ENCODE measurements at places on chromosomes 2 and 18.
A peak's percentile ranks its signal among the peaks of the same experiment; 100 is the strongest.

- DNase-seq, result no peak
These were observed 58.5 kb upstream of the TWIST2 start for GRCh38 chr2:238789317-238789806.

DNA sequence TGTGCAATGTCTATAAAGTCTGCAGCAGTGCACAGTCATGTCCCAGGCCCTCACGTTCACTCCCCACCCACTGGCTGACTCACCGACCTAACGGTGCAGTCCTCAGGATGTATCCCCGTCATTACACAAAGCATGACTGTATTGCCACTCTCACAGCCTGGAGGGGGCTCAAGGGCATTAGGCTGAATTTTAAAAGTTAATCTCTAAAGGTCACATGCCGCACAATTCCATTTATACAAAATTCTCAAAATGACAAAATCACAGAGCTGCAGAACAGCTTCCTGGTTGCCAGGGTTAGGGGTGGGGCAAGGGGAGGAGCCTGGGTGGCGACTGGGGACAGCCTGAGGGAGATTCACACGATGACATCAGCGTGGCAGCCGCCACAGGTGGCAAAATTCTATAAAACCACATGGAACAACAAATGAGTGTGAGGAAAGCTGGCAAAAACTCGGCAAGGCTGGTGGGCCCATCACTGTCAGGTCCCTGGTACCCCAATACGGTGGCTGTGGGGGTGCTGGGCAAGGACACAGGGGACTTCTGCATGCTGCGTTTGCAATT is 97.6 kb downstream of the NDUFA10 start:
- DNase-seq, result peak; percentile 20

- DNase-seq, result no peak
These were observed 264.3 kb upstream of the RASGRP3 start for GRCh38 chr2:33212151-33212550.

GRCh38 chr2:15115776-15116175 is 445.4 kb downstream of the NBAS start:
- DNase-seq, result no peak

DNA sequence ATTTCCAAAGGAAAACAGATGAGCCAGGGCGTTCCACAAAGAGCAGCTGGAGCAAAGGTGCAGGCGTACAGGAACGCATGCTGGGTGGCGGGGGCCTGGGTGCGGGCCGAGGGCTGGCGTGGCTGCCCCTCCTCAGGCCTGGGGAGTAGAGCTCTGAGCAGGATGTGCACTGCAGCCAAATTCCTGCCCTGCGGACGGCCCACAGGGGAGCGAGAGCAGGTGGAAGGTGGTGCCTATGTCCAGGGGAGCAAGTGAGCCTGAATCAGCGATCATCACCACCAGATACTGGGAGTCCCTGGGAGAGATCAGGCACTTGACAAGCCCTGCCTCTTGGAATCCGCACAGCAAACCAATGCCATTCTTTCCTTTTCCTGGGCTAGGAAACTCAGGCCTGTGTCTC is 106.3 kb downstream of the GBX2 start:
- DNase-seq, result no peak

GRCh38 chr2:203605302-203605701 is 70.2 kb upstream of the RAPH1 start:
- DNase-seq, result no peak

- DNase-seq, result no peak
These were observed 498.9 kb downstream of the STK39 start for GRCh38 chr2:167748536-167748935.

GRCh38 chr18:3664563-3665178 is 214.7 kb downstream of the TGIF1 start:
- DNase-seq, result no peak

DNA sequence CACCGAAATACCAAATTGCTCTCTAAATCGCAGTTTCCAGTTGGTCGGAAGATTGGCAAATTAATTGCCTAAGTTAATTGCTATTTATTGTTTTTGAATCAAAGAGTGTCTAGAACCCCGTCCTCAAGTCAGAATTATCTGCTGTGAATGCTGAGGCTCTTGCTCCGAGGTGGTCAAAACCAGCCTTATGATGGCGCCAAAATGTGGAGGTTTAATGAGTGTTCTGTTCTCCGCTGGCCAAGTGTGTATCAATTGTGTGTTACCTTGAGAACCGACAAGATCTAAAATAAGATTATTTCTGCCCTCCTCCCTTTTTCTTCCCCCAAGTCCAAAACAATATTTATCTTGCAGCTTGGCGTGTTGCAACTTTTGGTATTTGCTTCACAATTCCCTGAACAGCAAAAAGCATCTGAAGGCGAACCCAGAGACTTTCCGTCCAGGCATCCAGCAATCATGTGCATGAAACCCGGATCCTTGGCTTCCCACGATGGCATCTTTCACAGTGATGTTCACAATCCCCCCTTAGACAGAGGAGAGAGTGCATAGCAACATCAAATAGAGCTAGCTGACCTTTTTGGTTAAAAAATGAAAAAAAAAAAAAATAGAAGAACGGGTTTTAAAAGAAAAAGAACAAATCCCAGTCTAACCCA is 323.0 kb downstream of the MYCN start:
- DNase-seq, result no peak

DNA sequence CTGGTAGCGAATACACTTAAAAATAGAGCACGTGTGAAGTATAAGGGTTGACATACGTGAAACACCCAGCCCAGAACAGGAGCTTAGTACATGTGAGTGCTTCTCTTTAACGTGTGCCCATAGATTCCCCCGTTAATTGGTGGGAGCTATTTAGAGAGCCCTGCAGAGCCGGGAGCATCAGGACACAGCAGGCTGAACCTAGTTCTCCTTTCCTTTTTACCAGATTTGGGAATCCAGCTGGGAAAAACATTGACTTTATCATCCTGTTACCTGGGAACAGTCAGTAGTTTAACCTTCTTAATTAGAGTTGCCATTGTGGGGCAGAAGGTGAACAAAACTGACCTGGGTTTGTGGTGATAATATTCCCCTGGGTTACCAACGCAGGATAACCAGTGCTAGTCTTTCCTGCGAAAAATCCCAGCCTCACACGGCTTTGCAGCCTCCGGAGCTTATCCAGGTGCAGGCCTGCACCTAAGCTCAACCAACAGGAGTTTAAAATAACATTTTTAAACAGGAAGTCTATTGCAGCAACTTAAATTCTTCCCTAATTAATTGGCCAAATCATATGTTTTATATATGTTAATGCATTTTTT is 78.1 kb upstream of the SPTBN1 start:
- no peak for DNase-seq

GRCh38 chr2:37375741-37376288 is 31.4 kb downstream of the QPCT start:
- DNase-seq, result peak; percentile 34

GRCh38 chr2:200007306-200007705 is 51.9 kb downstream of the MAIP1 start:
- DNase-seq, result no peak

GRCh38 chr2:171334171-171334570 is 99.6 kb downstream of the METTL8 start:
- no peak for DNase-seq

DNA sequence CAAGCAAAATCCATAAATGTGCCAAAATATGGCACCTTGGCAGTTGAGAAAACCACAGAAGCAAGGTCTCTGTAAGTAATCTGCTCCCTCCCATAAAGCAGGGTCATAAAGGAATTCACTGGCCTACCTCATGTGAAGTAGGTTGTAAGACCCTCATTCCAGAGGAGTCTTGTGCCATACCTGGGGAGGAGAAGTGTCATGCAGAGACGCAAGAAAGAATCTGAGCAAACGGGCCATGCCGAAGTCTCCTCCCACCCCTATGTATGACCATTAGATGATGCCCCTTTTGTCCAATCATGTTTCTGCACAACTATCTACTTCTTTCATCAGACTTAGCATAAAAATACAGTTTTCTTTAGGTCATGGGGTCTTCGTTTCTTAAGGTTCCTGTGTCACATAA is 14.6 kb downstream of the NMUR1 start:
- no peak for DNase-seq

- DNase-seq, result no peak
These were observed 5.5 kb downstream of the NHEJ1 start for GRCh38 chr2:219155054-219155644.

DNA sequence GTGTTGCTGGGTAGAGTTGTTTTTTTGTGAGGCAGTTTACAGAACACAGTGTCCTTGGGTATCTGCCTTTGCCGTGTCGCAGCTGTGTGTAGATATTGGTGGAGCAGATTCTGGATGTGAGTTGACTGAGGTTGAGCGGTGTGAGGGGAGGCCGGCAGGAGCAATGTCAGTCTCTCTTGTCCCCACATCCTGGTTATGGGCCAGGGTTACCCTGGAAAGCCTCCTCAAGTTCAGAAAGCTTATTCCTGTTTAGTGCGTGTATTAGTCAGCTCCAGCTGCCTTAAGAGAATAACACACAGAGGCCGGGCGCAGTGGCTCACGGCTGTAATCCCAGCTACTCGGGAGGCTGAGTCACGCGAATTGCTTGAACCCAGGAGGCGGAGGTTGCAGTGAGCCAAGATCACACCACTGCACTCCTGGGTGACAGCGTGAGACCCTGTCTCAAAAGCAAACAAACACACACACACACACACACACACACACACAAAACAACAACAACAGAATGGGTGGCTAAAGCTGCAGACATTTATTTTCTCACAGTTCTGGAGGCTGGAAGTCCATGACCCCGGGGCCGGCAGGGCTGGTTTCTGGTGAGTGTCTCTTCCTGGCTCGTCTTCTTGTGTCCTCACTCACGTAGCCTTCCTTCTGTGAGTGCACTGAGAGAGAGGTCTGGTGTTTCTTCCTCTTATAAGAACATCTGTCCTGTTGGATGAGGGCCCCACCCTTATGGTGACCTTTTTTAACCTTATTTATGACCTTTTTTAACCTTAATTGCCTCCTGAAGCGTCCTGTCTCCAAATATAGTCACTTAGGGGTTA is 5.1 kb downstream of the NCK2 start:
- no peak for DNase-seq

DNA sequence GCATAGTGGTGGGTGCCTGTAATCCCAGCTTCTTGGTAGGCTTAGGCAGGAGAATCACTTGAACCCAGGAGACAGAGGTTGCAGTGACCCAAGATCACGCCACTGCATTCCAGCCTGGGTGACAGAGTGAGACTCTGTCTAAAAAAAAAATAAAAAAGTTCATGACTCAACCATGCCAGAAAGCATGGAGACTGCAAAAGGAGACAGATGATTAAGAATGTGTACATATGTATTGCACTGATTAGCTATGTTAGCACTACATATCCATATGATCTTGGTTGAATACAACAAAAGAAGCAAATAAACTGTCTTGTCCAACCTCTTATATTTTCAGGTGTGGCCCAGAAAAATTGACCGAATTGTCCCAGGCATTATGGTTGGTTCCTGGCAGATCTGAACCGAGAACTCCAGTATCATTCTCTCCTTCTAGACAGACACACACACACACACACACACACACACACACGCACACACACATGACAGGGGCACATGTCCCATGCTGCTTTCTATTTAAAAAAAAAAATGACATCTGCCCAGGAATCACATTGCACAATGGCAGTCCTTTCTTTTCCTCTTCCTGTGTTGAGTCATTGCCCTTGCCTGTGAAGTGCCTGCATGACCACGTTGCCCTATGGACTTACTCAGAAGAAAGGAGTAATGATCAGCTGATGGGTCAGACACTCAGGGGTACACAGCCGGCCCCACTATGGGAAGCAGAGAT is 65.6 kb downstream of the MYCN start:
- no peak for DNase-seq

DNA sequence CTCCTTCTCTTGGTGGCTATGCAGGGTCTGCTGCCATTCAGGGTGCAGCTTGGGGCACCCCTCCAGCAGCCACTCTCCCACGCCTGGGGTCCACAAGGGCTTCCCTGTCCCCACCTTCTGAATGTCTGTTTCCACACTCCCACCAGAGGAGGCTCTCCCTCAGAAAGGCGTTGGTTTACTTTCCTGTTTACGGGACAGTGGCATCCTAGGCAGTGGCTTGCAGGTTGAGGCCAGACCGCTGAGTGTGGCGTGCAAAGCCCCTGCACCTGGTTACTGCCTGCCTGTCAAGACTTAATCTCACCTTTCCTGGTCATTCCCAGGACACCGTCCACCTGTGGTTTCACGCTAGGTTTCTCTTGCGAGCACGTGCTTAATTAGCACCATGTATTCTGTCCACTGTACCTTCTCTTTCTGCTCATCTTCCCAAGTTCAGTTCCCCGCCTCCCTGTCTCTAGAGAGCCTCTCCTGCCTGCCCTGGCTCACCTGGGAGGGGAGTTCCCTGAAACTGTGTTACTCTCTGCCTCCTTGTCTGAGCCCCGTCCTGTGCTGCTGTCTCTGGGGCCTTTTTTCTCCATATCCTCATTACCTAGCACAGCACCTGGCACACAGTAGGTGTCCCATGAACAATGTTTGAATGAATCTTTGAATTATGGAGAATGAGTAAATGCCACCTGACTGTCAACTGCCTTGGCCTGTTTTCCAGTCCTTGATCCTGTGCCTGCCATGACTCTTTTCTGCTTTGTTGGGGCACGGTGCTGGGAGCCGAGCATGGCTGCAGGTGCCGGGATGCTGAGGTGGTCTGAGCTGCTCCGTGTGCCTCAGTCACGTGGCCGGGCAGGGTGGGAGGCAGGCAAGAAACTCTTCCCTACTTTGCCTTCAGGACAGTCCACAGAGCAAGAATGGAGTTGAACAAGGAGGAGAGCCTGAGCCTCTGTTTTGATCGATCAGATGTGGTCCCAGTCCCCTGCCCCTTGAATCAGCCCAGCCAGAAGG is 56.4 kb downstream of the ARHGEF4 start:
- no peak for DNase-seq

- DNase-seq, result no peak
These were observed 109.0 kb downstream of the COL6A3 start for GRCh38 chr2:237304763-237305514.

DNA sequence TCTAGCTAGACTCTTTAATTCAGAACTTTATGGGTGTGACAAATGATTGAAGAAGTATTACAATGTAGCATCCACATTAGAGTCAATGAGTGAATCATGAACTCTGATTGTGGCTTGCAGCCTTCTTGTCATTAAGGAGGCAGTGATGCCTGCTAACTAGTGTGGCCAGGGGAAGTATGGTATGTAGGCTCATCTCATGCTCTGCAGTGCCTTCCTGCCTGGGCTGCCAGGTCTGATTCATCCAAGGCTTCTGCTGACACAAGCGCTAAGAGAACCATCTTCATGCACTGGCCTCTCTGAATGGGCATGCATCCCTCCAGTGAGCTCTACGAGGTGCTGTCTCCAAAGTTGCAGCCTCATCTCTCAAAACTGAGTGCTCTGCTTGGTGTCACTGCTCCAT is 144.3 kb downstream of the MTCL1 start:
- DNase-seq, result no peak

DNA sequence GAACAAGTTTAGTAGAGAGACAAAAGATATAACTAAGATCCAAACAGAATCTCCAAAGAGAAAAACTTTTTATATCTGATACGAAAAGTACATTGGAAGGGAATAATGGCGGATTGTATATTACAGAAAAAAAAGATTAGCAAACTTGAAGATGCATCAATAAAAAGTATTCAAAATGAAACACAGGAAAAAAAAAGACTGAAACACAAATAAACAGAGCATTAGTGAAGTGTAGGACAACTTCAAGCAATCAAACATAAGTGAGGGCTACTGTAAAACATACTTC is 41.1 kb upstream of the MYCN start:
- DNase-seq, result no peak

Data from femur (tissue), 1 donor.